ENCODE measurements at places on chromosomes 2 and 18. TPM values are rescaled to one million over a fixed set of nuclear protein-coding genes. Genes with fewer than 3 reads are reported as not detected.

Gene KLHL41
- under 0.01 TPM for total RNA-seq

Gene FEV
- total RNA-seq = not detected

Gene PAX8
- total RNA-seq = 1.3 TPM

Gene SIX3
- total RNA-seq = not detected

Gene GREB1
- total RNA-seq = 0.27 TPM

Gene MEP1B
- total RNA-seq = not detected

Gene ALPI
- not detected for total RNA-seq

Gene TFPI
- 43.1 TPM for total RNA-seq

Gene PKDCC
- 0.27 TPM for total RNA-seq

Gene EFHD1
- total RNA-seq = not detected

Gene HOXD8
- not detected for total RNA-seq

Gene AKAIN1
- not detected for total RNA-seq

Gene CRYGC
- total RNA-seq = not detected

Gene PSMA8
- total RNA-seq = under 0.01 TPM

Gene TWIST2
- not detected for total RNA-seq

Gene ORMDL1
- total RNA-seq = 37.2 TPM

Gene ASPRV1
- total RNA-seq = 1.1 TPM

Data from hematopoietic multipotent progenitor cell (in vitro differentiated cells).